ENCODE measurements at places on chromosomes 6 and 20.

- H3K27me3 ChIP-seq: no peaks in the 10 kb centered on the region
- DNase-seq: no peak
- H3K36me3 ChIP-seq: peaks cover 3% of the 10 kb centered on the region
- H3K27ac ChIP-seq: peak overlapping the region; percentile 4
- H3K4me3 ChIP-seq: no peak overlapping the region
- peaks cover 7% of the 10 kb centered on the region for H3K4me1 ChIP-seq
These were observed 382.7 kb downstream of the UTRN start for GRCh38 chr6:144667532-144668503.

DNA sequence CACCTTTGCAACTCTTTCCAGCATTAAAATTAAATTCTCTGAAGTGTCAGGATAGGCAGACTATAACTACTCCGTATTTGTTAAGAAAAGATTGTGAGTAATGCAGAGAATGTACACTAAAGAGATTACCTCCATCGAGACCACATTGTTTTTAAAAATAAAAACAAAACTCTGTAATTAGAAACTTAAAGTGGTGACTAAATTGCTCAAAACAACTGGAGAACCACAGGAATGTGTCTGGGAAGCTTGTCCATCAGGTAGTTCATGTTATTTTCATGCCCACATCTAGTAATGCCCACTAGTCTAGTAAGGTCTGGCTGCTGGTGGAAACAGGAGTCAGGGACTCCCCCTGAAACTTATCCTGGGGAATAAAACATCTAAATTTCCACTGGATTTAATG lies 103.0 kb upstream of the FOXQ1 start:
- peaks cover 2% of the 10 kb centered on the region for H3K27me3 ChIP-seq
- no peaks in the 10 kb centered on the region for H3K4me1 ChIP-seq
- H3K27ac ChIP-seq: no peak overlapping the region
- no peaks in the 10 kb centered on the region for H3K36me3 ChIP-seq
- H3K4me3 ChIP-seq: no peak overlapping the region
- no peak for DNase-seq

- no peaks in the 10 kb centered on the region for H3K27me3 ChIP-seq
- H3K4me3 ChIP-seq: no peak overlapping the region
- DNase-seq: no peak
- H3K36me3 ChIP-seq: no peaks in the 10 kb centered on the region
- no peak overlapping the region for H3K27ac ChIP-seq
- H3K4me1 ChIP-seq: no peaks in the 10 kb centered on the region
These were observed 29.0 kb downstream of the HDGFL1 start for GRCh38 chr6:22598339-22598738.

- H3K36me3 ChIP-seq: no peaks in the 10 kb centered on the region
- H3K27ac ChIP-seq: no peak overlapping the region
- H3K4me1 ChIP-seq: no peaks in the 10 kb centered on the region
- DNase-seq: no peak
- H3K4me3 ChIP-seq: no peak overlapping the region
These were observed 128.8 kb downstream of the PHF3 start for GRCh38 chr6:63764318-63764916.

All from T-cell (primary cell).